ENCODE measurements at places on chromosomes 7 and 10.
A peak's percentile ranks its signal among the peaks of the same experiment; 100 is the strongest.

DNA sequence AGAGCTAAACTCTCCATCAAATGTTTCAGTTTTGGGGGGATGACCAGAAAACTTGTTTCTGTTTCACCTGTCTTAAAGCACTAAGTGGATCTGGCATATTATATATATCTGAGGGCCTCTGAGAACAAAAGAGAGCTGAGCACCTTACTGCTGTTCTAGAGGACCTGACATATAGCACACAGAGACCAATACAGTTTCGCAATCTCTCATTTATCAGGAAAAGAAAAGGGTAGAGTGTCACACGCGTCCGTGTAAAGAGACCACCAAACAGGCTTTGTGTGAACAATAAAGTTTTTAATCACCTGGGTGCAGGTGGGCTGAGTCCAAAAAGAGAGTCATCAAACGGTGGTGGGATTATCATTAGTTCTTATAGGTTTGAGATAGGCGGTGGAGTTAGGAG is 434.5 kb upstream of the KCND2 start:
- DNase-seq: no peak

- DNase-seq: no peak
Observed at GRCh38 chr7:121479466-121479865, 83.4 kb upstream of the FAM3C start.

DNA sequence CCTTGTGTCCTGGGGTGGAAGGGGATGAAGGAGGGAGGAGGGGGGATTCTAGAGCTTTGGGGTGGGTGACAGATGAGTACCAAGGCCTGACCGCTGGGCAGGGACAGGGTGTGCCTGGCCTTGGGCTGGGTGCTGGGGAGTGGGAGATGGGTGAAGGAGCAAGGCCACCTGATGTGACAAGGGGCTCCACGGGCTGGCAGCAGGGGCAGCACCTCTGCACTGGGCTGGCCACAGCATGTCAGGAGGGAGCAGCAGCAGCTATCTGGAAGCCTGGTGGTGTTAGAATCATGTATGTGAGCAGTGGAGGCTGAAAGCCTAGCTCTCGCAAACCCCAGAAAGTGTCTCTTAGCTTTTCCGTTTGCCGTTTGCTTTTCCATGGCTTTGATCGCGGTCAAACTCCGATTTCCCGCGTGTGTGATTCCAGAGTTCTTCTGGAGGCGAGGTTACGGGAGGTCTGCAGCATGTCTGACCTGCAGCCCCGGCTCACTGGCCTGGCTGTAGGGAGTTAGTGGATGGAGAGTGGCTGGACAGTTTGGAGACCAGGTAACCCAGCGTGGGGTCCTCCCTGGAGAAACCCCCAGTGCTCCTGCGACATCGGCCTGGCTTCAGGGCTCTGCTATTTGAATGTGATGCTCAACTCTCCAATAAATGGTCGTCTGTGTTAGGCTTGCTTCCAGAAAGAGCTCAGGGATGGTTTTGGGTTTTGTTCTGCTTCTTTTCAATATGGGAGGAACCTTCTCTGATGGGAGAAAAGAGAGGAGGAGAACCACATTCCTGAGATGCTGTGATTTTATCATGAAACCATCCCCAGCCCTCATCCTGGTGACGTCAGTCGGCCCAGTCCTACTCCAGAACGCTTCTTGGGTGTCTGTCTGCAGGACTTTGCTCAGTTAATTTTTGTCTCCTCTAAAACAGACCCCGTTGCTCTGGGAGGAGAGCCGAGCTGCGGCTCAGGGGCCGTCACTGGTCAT is 105.5 kb downstream of the CUX1 start:
- no peak for DNase-seq

DNA sequence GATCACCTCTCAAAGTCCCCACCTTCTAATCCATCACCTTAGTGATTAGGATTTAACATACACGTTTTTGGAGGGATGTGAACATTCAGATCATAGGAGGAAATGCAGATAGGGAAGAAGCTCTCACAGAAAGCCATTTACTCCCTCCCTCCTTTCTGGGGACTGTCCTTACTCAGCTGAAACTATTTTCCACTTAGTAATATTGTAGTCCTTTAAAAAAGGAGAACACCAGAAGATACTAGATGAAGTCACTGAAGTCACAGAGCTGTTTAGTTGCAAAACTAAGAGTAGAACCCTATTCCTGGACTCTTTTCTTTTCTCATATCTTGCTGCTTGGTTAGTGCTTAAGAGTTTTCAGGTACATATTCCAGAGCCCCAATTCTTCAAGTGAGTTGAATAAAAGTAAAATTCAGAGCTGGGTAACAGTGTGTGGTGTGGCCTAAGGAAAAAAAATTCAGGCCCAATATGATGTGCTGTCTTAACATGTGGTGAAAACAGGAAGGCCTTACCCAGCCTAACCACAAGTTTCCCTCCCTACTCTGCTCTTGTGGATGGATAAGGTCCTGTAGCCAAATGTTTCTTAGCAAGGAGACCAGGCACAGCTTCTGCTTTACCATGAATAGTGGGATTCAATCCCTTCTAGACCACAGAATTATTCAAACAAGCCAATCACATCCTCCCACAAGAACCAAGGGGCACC is 135.7 kb downstream of the INHBA start:
- DNase-seq: no peak

DNA sequence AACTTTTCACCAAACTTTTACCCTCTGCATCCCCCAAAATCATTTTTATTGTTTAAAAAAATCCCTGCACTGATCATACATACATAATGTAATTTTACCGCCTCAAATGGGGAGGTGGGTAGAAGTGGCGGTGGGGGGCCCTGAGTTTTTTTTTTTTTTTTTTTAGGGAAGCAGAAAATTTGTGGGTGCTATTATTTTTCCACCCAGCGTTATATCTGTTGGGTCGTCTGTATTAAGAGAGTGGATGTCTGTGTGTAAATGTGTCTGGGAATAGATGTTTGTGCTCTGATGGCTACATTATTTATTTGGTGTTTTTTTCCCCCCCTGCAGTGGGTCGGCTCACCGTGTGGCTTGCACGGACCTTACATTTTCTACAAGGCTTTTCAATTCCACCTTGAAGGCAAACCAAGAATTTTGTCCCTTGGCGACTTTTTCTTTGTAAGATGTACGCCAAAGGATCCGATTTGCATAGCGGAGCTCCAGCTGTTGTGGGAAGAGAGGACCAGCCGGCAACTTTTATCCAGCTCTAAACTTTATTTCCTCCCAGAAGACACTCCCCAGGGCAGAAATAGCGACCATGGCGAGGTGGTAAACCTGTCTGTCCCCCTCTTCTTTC is 438 bp downstream of the ARID5B start:
- no peak for DNase-seq

DNA sequence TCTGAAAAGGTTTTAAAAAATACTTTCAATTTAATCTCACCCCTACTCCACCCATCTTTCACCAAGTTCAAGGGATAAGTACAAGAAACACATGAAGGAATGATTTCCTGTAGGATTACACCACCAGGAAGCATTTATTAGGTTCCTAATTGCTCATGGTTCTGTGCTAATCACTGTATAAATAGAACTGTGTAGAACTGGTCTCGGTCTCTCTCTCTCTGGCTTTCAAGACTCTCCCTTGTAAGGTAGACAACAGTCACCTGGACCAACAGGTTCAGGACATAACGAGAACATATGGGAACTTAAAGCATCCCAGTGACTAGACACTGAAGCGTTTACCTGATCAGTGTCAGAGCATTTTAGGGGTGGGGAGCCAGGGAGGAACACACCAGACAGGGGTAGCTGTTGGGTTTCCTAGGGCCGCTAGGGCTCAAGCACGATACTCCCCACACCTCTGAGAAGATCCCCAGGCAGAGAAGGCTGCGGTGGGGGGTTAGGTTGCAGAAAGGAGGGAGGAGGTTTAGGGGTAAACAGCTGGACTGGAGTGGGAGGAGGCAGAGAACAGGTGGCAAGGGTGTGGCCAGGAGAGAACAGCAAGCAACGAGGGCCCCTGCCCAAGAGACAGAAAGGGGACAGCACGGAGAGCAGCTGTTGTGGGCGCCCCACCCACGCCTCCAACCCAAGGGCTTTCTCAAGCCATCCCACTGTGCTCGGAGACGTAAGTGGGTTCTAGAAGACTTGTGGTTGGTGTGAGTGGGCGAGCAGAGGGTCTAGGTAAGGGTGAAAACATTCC is 52.5 kb upstream of the USP6NL start:
- DNase-seq: no peak

DNA sequence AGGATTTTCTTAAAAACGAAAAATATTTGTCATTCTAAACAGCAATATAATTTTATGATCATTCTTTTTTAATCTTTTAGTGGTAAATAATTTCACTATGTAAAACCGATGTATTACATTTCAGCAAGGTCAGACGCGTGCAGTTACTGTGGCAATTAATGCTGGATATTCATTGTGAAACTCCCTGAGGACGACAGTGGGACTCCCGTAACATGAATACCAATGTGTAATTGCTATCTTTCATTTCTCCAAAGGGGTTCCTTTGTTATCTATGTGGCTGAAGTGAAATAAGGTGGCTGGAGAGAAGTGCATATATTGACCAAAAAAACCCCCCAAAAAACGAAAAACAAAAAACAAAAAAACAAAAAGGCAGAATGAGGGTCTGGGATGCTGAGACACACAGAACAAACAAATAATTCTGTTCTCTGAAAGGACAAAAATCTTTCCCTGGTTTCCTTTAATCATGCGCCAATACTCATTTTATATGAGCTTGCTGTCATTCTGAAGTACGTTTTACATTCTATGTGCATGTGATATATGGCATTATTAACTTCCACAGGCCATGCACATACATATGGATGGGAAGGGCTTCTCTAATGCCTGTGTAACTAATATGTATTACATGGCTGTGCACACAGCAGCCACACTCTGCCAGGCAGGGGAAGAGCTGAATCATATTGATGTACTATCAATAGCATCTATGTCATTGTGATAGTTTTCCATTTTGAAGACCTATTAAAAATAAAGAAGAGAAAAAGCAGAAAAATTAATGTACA is 161.4 kb downstream of the RAPGEF5 start:
- DNase-seq: no peak

GRCh38 chr7:13835442-13835841 is 154.0 kb downstream of the ETV1 start:
- DNase-seq: no peak

- DNase-seq: no peak
Observed at GRCh38 chr7:74267756-74268565, 13.8 kb upstream of the RFC2 start.

DNA sequence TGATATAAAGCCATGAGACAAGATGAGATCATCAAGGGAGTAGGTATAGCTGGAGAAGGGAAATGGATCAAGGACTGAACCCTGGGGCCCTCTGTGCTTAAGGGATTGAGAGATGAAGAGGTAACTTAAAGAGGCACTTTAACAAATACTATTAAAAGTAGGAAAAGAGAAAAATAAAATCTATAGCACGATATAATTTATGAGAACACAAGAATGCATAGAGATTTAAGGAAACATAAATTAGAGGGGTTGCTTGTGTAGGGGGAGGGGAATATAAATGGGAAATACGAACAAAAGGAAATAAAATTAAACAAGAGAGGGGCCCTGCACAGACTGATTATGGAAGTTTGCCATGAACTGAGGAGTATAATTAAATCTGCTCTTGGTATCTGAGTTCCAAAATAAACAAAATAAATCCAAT is 15.6 kb upstream of the LRRC17 start:
- no peak for DNase-seq

GRCh38 chr10:82402906-82403401 is 528.0 kb downstream of the NRG3 start:
- DNase-seq: no peak

DNA sequence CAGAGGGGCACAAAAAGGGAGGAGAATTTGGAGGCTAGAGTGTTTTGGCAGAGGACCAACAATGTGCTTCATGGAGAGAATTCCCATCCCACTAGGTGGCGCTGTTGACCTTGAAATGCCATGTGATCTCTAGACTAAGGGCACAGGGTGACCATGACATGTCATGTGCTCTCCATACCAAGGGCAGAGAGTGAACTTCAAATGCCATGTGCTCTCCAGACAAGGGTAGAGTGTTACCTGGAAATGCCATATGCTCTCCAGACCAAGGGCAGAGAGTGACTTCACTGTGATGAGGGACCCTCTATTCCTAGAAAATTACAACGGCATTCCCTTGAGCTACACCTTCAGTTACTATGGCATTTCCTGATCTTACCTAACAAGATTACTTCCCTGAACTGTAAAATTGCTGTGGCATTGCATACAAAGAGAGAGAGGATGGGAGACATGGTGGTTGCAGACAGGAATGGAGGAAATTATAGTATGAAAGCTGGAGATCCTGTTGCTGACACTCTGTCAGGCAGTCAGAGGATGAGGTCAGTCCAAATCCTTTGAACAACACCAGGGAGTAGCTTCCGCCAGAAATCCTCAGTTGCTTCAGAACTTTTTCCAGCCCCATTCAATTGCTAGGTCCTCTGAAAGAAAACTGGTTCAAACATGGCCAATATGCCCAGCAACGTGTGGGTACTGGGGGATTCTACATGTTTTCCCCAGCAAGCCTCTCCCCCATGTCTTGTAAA is 60.9 kb upstream of the ACSM6 start:
- DNase-seq: peak; percentile 30

GRCh38 chr7:42747044-42747443 is 164.8 kb downstream of the C7orf25 start:
- DNase-seq: no peak

GRCh38 chr10:70913893-70914240 is 25.5 kb upstream of the PCBD1 start:
- DNase-seq: no peak

GRCh38 chr7:146119002-146119401 is 2.4 kb downstream of the CNTNAP2 start:
- DNase-seq: no peak

DNA sequence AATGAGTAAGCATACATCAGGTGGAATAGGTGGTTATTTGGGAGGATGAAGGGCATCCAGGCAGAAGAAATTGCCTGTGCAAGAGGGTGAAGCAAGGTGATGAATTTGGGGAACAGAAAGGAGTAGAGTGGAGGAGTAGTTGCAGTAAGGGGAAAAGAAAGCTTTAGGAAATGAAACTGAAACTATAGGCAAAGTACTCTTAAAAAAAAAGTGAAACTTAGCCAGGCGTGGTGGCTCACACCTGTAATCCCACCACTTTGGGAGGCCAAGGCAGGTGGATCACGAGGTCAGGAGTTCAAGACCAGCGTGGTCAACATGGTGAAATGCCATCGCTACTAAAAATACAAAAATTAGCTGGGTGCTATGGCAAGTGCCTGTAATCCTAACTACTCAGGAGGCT is 17.6 kb downstream of the NUP205 start:
- no peak for DNase-seq

GRCh38 chr10:118737603-118738302 is 17.0 kb downstream of the CACUL1 start:
- no peak for DNase-seq

GRCh38 chr7:127751490-127752448 is 99.8 kb downstream of the SND1 start:
- no peak for DNase-seq

GRCh38 chr7:83270407-83270806 is 107.7 kb upstream of the PCLO start:
- no peak for DNase-seq

GRCh38 chr7:107937531-107937930 is 46.5 kb downstream of the DLD start:
- DNase-seq: no peak

- peak; percentile 76 for DNase-seq
Observed at GRCh38 chr7:120052884-120053382, 220.0 kb upstream of the KCND2 start.

- no peak for DNase-seq
Observed at GRCh38 chr7:135190703-135191102, 20.2 kb upstream of the CYREN start.

- DNase-seq: no peak
Observed at GRCh38 chr7:41786944-41787343, 84.1 kb upstream of the INHBA start.
